ENCODE measurements at places on chromosomes 6 and 20.

DNA sequence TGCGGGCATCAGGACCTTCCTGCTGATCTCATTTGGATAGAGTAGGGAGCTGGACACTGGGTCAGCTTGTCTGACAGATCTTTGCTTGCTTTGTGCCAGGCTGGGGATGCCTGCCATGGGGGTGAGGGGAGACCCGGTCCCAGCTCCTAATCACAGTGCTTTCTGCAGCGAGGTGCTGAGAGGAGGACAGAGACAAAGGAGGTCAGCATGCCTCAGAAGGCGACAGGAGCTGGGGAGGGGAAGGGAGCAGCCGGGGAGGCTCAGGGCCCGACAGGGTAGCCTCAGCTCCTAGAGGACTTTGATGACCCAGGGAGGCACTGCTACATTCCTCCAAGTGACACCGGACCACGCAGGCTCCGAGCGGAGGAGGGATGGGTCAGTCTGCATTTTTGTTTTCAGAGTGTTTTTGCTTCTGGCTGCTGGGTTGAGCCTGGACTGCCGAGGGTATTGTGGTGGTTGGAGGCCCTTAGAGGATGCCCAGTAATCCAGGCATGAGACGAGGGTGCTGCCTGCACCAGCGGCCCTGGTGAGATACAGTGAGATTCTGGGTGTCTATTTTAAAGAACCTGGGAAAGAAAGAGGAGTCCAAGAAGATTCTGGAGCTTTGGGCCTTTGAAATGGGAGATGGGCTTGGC is 7.8 kb downstream of the RBM38 start:
- DNase-seq: no peak

DNA sequence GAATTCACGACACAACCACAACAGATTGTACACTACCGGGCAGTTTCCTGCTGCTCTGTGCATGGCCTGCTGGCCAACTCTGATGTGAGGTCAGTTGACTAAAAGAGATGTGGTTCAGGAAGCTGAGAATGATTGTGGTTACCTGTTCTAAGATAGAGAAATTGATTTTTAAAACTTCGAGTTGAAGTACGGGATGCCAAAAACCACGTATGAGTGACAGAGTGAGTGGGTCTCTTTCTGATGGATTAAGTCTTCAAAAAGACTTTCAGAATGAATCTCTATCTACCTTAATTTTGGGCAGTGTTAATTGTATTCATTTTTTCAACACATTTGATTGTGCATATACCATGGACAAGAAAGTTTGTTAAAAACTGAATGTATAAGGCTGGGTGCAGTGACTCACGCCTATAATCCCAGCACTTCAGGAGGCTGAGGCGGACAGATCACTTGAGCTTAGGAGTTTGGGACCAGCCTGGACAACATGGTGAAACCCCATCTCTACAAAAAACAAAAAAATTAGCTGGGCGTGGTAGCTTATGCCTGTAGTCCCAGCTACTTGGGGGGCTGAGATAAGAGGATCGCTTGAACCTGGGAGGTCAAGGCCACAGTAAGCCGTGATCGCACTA is 121.2 kb downstream of the SGK1 start:
- DNase-seq: no peak

DNA sequence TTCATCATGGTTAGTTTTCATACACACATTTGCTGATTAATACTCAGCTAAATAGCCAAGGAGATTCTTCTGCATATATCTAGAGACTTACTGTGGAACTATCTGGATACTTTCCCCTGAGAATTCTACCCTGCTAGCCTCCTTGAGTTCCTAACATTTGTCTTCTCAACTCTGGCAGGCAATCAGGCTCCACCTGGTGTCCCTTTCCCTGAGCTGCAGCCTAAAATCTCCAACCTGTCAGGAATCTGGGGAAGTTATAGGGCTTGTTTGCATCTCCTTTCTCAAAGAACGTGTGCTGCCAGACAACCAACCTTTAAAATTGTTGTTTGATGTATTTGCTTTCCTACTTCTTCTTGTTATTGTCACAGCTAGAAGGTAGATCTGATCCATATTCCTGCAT is 73.4 kb downstream of the FUT9 start:
- no peak for DNase-seq

- no peak for DNase-seq
Observed at GRCh38 chr6:55433446-55434130, 106.3 kb downstream of the GFRAL start.

DNA sequence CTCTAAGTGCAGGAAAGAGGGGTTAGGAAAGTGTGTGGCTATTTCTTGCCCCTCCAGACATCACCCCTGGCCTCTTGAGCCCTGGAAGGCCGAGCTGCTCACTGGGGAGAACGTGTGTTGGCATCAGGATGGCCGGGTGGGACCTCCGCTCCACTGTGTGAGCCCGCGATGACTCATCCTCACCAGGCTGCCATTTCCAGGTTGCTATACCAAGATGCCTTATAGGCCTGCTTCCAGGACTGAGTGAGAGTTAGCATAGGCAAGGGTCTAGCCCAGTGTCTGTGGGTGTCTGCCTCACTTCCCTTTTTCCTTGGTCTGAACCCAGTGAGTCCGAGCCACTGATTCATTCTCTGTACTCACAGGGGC is 105.0 kb downstream of the MRPL14 start:
- DNase-seq: peak; percentile 26

GRCh38 chr6:156961282-156961892 is 184.2 kb downstream of the ARID1B start:
- no peak for DNase-seq

DNA sequence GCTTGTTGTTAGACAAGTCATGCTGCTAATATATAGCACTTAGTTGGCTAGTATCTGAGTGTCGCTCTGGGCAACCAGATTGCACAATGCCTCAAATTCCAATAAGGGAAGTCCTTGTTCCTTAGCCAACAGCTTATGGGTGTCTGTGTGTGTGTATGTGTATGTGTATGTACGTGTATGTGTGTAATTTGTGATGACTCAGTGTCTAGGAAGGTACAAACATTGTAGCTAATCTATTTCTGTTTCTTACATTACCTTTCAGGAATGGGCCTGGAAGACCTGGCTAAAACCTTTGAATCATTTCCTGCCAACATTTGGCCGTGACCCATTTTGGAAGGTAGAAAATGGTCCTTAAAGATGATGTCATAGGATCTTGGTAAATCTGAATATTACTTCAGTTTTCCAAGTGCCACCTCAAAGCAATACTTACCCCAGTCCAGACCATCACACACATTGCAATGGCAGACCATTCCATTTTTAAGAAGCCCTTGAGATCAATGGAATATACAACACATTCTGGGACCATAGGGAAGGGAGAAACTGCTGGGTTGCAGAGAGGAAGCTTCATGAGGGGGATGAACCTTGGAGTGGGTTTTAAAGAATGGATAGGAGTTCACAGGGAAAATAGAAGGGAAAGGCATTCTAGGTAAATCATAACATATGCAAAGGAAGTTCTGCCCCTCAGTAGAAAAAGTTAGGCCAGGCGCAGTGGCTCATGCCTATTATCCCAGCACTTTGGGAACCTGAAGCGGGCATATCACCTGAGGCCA is 25.1 kb downstream of the NEDD9 start:
- no peak for DNase-seq

DNA sequence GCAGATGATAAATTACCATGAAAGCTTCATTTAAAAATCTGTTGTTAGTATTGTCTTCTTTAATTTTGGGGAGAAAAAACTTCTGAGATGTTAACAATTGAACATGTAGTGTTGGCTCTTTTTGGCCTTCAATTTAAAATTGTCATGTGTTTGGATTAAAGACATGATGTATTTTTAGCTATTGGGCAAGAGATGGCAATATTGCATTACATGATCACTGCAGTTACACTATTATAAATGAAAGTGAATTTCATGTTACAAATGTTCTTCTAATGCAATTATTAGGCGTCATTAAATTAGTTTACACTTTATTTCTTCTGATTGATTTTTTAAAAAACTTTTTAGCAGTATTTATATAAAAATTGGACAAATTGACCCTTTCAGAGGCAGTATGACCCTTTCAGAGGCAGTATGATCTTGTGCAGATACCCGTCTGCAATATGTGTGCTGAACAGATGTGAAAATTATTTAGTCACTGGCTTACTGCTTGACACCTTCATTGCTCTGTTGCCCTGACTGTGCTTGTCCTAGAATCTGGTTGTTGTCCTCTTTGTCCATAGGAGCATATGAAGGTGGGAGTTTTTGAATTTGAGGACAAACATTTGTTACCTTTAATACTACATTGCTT is 25.8 kb downstream of the CDKAL1 start:
- DNase-seq: no peak

DNA sequence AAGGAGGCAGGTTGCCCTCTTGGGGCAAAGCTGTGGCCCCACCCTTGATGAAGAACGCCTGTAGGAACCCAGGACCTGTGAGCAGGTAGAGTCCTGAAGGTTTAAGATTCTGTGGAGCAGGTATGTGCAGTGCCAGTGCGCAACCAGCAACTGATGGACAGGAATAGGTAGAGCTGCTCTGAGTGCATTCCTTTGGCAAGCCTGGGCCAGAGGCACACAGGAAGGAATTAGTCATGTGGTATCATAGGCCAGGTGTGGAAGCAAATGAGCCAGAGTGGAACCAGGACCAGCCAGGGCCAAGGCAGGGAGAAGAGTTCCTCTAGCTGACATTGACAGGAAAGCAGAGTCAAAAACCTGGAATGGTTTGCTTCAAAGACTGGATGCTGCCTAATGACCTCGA is 1.4 kb upstream of the KHDC1 start:
- no peak for DNase-seq

DNA sequence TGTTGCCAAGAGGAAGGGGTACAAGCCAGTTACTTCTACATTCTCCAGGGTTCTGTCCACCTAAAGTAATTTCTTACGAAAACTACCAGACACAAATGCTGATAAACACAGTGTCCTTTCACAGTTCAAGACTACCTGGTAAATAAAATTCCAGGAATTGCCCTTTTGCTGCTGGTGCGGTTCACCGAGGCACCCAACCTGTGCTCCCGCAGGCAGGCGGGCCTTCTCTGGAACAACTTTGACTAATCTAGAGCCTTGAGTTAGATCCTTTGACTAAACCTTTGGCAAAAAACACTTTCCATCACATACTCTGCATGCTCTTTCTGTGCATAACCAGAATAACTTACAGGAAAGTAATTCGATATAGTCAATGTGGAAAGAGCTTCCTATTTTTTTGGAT is 107.0 kb downstream of the HUS1B start:
- DNase-seq: no peak

- DNase-seq: no peak
Observed at GRCh38 chr6:52522151-52522626, 54.7 kb downstream of the TRAM2 start.

DNA sequence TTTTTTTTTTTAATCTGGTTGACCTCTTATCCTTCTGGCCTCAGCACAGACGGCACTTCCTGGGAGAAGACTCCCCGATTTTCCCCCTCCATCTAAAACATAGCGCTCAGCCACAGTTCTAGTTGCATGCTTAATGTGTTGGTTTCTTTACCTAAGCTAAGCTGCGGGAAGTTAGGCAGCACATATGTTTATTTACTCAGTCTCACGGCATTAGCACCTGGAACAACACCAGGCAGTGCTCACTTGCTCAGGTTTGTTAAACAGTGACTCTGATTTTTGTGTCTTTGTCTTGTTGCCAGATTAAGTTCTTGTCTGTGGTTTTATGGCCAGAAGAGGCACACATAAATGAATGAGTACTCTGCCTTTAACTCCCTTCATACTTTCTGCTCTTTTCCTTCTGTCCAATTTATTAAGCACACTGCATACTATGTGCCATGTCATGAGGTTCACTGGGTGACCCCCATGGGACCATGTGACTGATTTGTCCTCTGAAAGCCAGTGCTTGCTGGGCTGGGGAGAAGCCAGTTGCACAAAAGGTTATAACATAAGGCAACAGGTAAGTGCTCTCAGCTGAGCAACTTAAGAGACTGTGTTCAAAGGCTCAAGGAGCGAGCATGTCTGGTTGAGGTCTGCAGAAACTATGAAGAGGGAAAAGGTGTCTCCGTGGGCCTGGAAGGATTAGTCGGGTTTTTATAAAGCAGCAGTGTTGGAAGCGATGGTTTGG is 93.6 kb downstream of the RPP40 start:
- DNase-seq: no peak

DNA sequence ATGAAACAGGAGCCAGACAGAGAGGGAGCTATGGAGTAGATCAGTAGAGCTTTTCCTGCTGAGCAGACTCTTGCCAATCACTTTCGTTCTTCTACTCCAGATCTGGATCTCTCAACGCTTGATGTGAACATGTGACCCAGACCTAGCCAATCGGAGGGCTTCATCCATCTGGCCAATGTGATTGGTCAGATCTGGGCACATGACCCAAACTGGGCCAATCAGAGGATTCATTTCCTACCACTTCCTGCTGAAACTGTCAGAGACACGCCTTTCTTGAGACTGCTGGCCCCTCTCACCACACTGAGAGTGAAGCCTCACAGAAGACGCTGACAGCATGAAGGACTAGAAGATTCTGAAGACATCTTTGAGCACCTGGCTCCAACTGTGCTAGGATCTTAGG is 44.2 kb upstream of the ZMYND8 start:
- no peak for DNase-seq

- DNase-seq: no peak
Observed at GRCh38 chr6:2715737-2716136, 35.0 kb downstream of the MYLK4 start.

- DNase-seq: no peak
Observed at GRCh38 chr6:11532097-11532496, 5.5 kb upstream of the TMEM170B start.

GRCh38 chr6:29295181-29295585 is 6.3 kb upstream of the OR14J1 start:
- no peak for DNase-seq

GRCh38 chr6:5904532-5904931 is 102.2 kb downstream of the NRN1 start:
- DNase-seq: no peak

Measured in activated CD8-positive, alpha-beta memory T cell treated with anti-CD3 and anti-CD28 coated beads, Interleukin-2, amount 50 U/mL, for 48 hours (primary cell).